Stimulated activated memory B cell treated with anti-CD40 and anti-IgM and Interleukin-4, amounts not matched to agents 10 μg/mL and 1 μg/mL and 100 μg/mL, for 72 hours (primary cell): ENCODE measurements at places on chromosomes 5 and 9.

- no peak for ATAC-seq
Observed at GRCh38 chr5:57817001-57817453, 334.4 kb upstream of the ACTBL2 start.

GRCh38 chr5:132474881-132475496 is 15.6 kb downstream of the IRF1 start:
- no peak for ATAC-seq

- no peak for ATAC-seq
Observed at GRCh38 chr9:18236336-18236735, 237.6 kb upstream of the ADAMTSL1 start.

DNA sequence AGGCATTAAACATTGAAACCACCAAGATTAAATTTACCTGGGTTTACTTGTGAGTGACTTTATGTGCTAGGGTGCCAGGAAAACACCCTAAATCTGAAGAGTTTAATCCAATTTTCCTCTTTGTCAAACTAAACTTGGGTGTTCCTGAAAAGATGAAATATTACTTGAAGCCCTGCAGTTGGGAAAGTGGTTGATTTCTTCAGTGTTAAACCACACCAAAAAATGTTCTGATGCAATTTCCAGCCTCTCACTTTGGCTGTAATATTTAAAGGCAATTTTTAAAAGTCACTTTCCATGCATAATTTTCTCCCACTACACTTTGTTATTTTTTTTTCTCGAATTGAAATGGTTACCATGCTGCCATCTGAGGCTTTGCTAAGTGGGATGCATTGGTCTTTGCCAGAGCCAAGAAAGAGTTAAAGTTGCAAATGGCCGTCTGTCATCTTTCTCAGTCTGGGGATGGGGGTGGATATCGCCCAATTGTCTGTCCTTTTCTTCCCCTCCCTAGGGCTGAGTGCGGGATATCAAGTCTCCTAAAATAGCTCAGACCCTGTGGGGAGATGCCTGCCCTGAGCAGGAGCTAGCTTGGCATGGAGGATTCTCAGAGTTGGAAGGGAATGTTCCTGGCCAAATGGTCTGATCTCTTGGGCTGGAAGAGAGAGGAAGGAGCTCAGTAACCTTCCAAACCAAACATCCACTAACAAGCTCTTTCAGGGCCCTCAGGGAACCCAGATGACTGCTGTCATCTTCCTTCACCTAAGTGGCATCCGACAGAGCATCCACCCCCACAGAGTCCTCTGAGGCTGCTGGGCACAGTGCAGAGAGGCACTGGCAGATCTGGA is 13.6 kb upstream of the SHB start:
- no peak for ATAC-seq

DNA sequence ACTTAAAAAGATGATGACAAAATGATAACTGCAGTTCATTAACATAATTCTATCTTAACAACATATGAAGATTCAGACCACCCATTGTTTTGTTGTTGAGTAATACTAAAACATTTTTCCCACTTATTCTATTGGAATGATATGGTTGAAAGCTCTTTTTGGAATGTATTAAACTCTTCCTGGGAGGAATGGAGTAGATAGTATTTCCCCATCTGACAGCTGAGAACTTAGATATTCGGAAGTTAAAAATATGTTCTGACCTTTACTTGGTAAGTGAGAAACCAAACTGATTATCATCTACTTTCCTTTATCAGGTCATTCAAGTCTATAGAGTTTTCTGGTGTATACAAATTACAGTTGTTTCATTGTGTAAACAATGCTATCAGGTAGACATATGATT is 452.9 kb downstream of the CSNK1G3 start:
- ATAC-seq = no peak

- no peak for ATAC-seq
Observed at GRCh38 chr9:114278356-114278755, 44.5 kb upstream of the ORM1 start.

- no peak for ATAC-seq
Observed at GRCh38 chr5:61953913-61954312, 352.1 kb upstream of the KIF2A start.

DNA sequence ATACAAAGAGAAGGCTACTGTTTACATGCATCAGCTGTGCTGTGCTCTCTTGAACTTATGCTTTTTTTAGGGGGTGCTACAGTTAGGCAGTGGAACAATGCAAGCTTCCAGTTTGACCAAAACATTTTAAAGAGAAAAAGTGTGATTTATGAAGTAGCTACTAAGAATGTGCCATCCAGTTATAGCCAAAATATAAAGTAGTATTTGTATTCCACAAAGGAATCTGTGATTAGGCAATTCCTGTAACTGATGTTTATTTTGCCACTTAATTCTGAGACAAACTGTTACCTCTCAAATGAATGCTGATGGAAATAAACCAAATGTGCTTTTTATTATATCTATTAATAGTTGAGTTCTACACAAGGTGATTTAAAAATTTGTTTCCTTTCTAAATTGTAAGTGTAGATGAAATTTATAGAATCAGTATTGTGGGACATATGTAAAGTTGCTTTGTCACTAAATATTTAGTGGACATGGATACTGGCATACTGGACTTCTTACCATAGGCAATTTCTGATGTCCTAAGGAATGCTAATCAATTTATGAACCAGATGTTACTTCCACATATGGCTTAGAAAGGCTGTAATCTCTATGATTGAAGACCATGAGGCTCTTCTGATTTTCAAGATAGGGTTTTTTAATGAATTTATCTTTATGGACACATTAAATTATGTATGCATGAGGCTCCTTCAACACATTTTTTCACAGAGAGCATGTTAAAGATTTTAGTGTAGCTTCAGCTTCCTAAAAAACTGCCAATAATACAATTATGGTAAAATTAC is 410.2 kb downstream of the PRR16 start:
- no peak for ATAC-seq

DNA sequence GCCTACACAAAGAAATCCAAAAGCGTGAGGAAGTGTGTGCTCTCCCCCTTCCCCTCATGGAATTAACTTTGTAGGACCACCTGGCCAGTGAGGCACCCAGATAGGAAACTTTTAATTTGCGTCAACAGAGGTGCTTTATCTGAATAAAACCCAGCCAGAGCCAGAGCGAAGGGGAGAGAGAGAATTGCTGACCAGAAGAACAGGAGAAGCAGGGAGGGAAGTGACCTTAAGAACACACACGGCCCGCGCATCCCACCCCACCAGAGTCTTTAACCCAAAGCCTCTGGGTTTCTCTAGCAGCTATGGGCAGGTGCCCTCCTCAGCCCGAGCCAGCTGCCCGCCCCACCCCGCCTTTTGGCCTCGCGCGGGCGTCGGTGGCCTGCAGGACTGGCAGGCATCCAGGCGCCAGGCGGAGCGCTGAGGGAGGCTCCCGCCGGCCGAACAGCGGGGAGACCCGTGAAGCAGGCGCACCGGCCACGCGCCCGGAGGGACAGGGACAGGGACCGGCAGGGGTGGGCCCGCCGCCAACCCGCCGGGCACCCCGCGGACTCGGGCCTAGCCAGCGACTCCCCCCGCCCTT is 580 bp downstream of the ERAP1 start:
- no peak for ATAC-seq
